Progenitor cell of endocrine pancreas (in vitro differentiated cells): ENCODE measurements at places on chromosomes 7 and 10. TPM values are rescaled to one million over a fixed set of nuclear protein-coding genes. Genes with fewer than 3 reads are reported as not detected.

CYP2C19 gene
- total RNA-seq: 0.42 TPM in 1 of 2 replicates, not detected in the other

GRCh38 chr10:129941199-129942018, 22.7 kb downstream of the EBF3 start:
- DNase-seq: no peak

- no peak for DNase-seq
Measured at GRCh38 chr7:128370491-128370890, 9.0 kb upstream of the PRRT4 start.

TRPV6 gene
- 5.7 and 6.2 TPM in 2 replicates for total RNA-seq

STEAP2 gene
- total RNA-seq: 4.9 and 5.3 TPM in 2 replicates

DNA sequence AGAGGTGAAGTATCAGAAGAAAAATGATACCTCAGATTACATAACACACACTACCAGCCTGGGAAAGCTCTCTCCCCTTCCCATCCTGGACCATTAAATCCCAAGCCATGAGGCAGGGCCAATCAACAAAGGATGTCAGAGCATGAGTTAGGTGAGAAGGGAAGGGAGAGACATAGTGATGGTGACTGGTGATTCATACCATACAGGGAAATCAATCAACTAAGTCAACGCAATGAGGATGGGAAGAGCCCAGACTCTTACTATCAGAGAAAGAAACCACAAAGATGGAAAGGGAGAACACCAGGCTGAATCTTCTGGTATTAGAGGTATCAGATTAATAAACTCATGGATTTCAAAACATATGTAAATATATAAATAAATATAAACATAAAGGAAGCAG, 185.4 kb downstream of the KMT2E start:
- DNase-seq: no peak

HEPACAM2 gene
- 27.4 and 31.7 TPM in 2 replicates for total RNA-seq

GRCh38 chr10:48551861-48552591, 52.8 kb downstream of the ARHGAP22 start:
- no peak for DNase-seq

DNA sequence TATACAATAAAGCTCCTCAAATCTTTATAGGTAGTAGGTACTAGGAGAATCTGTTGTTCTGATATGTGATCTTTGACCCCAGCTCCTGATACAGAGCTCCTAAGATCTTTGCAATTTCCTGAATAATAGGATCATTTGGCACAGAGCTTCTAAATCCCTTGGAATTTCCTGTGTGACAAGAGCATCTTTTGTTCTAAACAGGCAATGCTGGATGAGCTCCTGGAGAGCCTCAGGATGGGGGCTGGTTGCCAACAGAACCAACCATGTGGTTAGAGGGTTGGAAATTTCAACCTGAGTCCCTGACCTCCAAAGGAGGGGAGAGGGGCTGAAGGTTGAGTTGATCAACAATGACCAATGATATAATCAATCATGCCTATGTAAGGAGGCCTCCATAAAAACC, 629.0 kb downstream of the CCSER2 start:
- DNase-seq: no peak

FAM13C gene
- total RNA-seq: 5.9 and 6.4 TPM in 2 replicates

ELMO1 gene
- total RNA-seq: 65.5 and 66.1 TPM in 2 replicates

CCDC3 gene
- 1.1 and 1.6 TPM in 2 replicates for total RNA-seq

SPDYE6 gene
- total RNA-seq: not detected in 2 replicates

DNA sequence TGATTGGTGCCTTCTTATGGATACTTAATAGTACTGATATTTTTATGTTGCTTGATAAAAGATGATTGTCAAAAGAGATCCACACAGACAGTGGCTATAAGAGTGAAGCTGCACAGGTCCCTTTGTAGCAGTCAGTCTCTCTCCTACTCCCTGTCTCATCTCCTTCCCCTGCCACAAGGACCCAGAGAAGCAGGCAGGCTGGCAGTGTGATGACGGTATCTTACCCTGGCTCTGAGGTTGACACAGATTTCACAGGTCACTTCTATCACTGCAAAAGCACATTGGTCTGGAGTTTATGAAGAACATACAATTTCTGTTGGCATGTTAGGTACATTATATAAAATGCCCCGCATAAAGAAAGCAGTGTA, 64.4 kb upstream of the AHR start:
- DNase-seq: no peak
